ENCODE measurements at places on chromosomes 13 and 19.
A peak's percentile ranks its signal among the peaks of the same experiment; 100 is the strongest.

- no peak for DNase-seq
Observed at GRCh38 chr19:55308281-55308680, 16.9 kb downstream of the TMEM150B start.

DNA sequence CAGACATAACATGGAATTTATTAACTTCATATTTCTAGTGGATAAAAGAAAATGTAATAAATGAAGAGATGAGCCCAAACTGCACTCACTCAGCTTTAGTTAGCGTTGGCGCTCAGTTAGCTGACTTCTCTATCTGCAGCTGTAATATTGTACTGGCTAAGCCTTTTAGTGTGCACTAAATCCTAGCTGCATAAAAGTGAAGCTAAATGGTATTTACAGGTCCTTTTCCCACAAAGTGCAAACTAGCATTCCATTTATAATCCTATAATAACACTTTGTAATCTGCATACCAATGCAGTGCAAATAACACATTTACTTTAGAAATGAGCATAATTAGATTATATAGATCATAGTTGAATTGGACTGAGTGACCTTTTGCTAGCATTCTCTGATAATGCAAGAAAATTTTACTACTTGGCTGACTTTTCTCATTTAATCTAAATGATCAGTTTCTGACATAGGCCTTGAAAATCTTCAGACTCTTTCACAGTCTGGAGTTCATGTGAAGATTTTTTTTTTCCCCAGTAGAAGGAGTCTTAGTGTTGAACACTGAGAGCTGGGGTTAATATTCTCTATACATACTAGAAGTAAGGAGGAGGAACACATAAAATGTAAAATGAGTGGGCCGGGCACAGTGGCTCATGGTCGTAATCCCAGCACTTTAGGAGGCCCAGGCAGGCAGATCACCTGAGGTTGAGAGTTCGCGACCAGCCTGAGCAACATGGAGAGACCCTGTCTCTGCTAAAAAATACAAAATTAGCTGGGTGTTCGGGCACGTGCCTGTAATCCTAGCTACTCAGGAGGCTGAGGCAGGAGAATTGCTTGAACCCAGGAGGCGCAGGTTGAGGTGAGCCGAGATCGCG, 1426.4 kb downstream of the PCDH9 start:
- no peak for DNase-seq

GRCh38 chr19:5805462-5806132, 730 bp downstream of the NRTN start:
- DNase-seq = peak; percentile 44

DNA sequence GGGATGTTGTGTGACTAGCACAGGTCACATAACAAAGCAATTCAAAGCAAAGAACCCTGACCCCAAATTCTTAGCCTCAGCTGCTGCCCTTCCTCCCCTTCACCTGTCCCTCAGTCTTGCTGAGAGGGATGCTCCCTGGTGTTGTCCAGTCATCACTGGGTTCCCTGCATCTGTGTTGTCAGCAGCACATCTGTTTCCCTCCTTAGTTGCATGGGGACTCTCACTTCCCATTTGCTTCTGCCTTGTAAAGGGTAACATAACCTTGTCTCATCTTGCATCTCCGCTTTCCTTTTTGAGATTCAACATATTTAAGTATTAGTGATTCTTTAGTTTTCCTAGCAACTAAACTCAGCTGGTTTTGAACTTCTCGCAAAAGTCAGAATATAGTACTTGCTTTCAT, 54.0 kb downstream of the SPATA13 start:
- no peak for DNase-seq

GRCh38 chr13:109782823-109783431, 3.5 kb downstream of the IRS2 start:
- DNase-seq = no peak

- DNase-seq = peak; percentile 14
Observed at GRCh38 chr19:2631213-2631821, 71.2 kb downstream of the GNG7 start.

DNA sequence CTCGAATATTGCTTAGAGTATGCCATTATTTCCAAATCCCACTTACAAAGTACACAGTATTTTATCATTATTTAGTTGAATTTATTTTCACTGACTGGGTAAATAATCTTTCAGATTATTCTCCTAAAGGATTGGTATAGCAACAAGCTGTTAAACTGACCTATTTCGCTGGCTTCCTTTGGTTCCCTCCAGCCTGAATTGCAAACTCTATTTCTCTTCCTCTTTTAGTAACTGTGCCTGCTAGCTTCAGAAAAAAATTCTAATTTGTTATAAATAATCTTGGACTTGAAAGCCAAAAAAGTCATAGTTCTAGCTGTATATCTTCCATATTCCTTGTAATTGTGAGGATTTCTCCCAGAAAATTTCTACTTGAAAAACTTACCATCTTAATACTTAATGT, 15.0 kb upstream of the CCNA1 start:
- no peak for DNase-seq

GRCh38 chr19:35710784-35711723, 6.7 kb downstream of the ZBTB32 start:
- DNase-seq = no peak

DNA sequence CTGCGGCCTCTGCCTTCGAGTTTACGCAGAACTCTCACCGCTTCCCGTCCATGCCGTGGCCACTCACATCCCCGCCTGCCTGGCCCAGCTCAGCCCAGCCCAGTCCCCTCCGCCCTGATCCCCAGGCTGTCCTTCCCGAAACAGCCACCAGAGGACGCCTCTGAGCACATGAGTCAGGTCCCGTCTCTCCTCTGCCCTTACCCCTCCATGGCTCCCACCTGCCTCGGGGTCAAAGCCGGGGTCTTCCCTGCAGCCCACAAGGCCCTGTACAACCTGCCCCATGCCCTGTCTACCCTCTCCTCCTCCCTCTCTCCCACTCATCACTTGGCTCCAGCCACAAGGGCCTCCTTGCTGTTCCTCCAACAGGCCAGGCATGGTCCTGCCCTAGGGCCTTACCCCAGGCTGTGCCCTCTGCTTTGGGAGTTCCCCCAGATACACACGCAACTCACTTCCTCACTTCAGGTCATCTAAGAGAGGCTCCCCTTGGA, 8.1 kb upstream of the SEMA6B start:
- peak; percentile 37 for DNase-seq

DNA sequence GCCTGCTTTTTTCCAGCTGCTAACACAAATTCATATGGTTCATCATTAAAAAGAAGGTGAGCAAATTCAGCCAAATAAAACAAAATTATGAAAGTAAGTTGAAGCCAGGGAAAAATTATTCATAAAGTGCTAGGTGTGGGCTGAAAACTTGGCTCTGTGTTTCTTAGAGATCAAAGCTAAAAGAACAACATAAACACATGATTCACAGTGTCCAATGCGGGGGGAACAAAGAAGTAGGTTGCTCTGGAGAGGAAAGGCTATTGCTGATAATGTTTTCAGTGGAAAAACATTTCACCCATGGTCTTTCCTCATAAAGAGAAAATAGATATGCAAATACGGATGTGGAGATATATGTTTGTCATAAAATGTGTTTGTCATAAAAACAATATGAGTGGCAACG, 1691.5 kb upstream of the SLC10A2 start:
- DNase-seq = no peak

GRCh38 chr19:11507370-11508078, 1.9 kb upstream of the ZNF653 start:
- DNase-seq = no peak

- DNase-seq = peak; percentile 48
Observed at GRCh38 chr13:31605076-31605860, 134.1 kb upstream of the RXFP2 start.

- no peak for DNase-seq
Observed at GRCh38 chr19:6577476-6578125, 13.3 kb downstream of the CD70 start.

GRCh38 chr19:42275103-42275502, 6.1 kb downstream of the CIC start:
- DNase-seq = no peak

GRCh38 chr13:26442541-26442940, 114.9 kb upstream of the WASF3 start:
- peak; percentile 18 for DNase-seq

DNA sequence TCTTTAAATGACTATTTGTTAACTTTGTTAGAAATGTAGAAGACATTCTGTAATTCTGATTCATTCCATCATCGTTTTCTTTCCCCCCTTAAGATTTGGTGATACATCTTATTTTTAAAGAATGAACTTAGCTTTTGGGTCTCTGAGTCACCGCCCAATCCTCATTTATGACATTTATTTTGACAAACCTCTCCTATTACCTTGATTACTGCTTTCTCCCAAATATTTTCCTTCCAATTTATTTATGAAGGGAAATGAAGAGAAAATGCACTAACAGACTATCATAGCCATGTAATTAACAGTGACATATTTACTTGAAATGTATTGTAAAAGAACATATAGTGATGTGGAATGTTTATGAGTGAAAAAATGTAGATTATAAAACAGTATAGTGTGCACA, 241.6 kb downstream of the DCLK1 start:
- peak; percentile 17 for DNase-seq

DNA sequence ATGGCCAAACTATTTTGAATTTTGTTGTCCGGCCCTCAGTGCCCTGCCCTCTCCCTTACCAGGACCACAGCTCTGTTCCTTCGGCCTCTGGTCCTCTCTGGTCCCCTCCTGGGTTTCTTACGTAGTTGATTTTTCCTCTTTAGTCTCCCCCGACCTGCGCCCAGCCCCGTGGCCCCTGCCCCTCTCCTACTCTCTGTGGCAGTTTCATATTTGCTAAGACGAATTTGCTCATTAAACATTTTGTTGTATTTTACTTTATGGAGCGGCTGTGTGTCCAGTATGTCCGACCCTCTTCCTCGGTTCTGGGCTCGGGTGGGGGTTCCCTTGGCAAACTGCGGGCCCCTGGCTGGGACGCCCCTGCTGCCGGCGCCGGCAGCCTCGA, 576 bp upstream of the EPN1 start:
- no peak for DNase-seq

GRCh38 chr13:51270623-51271415, 48.6 kb downstream of the FAM124A start:
- DNase-seq = no peak
